NCI-H1048 (cell line): ENCODE measurements at places on chromosomes 11 and 22.

DNA sequence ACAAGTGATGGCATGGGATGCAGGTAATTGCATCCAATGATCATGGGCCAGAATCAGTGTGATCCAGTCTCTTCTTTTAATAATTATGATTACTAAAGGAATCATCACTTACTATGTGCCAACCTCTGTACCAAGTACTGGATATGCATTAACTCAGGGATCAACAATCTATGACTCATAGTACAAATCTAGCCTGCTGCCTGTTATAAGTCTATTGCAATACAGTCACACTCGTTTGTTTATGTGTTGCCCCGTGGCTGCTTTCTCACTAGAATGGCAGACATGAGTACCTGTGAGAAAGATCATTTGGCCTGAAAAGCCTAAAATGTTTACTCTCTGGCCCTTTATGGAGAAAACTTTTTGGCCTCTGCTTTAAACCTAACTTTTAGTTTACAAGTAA is 45.0 kb downstream of the OR6Q1 start:
- no peak for DNase-seq

- DNase-seq, result no peak
Measured at GRCh38 chr11:36041988-36042611, 98.2 kb downstream of the LDLRAD3 start.

DNA sequence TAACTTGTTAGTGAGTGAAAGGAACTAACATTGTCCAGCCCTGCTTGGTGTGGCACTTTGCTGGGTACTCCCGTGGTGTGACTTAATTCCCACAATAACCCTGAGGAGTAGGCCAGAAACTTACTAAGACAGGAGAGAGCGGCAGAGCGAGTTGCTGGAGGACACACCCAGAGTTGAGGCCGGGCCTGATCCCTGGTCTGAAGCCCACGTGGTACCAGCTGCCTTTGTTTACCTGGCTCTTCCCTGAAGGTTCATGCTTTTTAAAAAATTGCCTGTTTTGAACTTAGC is 594 bp downstream of the MPST start:
- DNase-seq, result no peak

- DNase-seq, result no peak
Measured at GRCh38 chr11:60447846-60448245, 7.8 kb upstream of the MS4A1 start.

DNA sequence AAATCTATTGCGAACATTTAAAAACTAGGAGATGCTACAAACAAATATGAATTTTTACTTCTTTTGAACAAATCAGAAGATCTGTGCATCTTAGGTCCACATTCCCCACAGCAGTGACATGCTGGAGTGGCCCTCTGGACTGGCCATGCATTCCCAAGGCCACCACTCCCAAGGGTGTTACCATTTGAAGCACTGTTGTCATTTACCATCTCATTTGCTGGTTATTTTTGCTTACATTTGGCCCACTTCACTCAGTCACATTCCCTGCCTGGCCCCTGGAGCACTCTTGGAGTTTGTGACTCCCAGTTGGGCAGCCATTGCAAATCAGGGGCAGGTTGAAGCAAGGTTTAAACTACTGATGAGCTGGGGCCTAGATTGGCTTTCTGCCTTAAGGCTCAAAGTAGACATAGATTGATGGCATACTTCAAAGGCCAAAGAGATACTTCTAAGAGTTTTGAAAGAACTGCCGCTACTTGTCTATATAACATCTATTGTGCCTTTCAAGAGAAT is 8.5 kb upstream of the ZNRF3 start:
- DNase-seq, result no peak

- no peak for DNase-seq
Measured at GRCh38 chr11:47215366-47215910, 664 bp downstream of the DDB2 start.

DNA sequence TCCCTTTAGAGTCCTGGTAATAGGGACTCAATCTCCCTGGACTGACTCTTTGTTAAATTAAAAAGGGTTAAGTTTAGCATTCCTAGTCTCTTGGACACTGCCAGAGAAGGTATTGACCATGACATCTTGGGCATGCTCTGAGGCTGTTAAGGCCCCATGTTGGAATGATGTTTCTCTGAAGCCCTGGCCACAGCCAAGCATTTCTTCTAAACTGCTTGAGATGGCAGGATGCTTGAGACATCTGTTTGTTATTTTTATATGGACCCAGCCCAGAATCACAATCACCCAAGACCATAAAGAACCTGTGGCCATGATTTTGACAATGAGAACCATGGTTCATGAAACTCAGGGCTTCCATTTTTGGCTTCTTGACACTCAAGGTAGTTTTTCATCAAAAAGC is 5.5 kb upstream of the ANKK1 start:
- DNase-seq, result no peak

- no peak for DNase-seq
Measured at GRCh38 chr11:43267856-43268580, 43.8 kb upstream of the API5 start.

- no peak for DNase-seq
Measured at GRCh38 chr11:120413480-120413879, 77.3 kb downstream of the ARHGEF12 start.

DNA sequence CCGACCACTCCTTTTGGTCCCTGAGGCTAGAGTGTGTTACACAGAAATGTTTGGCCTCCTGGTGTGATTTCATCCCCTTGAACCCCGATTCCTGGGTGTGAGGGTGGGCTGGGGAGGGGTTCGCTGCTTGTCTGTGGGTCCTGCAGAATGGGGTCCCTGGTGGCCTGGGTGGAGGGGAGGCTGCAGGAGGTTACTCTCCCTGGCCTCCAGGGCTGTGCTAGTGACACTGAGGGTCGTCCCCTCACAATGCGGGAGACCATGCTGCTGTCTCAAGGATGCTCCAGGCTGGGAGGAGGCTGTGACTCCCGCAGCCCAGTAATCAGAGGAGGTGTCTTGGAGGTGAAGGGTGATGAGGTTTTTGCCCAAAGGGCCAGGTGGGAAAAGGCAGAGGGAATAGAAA is 17.0 kb upstream of the OMP start:
- no peak for DNase-seq

DNA sequence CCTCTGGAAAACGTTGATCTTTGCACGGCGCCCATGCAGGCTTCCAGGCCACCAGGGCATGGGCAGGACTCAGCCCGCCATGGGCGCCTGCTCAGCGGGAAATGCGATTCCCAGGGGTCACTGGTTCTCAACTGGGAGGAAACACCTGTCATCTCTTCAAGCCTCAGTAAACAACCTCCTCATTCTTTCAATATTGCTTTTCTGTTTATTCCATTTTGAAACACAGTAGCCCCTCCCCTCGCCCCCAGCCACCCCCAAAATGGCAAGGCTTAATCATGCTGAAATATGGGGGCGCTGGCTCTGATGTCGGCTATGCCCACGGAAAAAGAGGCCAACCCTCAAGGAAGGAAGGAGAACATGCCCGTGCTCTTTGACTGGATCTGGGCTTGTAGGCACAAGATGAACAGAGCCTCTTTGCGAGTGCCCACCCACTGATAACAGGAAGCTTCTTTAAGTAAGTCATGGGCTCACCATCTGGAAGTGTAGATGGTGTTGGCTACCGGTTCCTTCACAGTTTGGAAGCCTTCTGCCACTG is 594 bp upstream of the POU2AF1 start:
- DNase-seq, result no peak

DNA sequence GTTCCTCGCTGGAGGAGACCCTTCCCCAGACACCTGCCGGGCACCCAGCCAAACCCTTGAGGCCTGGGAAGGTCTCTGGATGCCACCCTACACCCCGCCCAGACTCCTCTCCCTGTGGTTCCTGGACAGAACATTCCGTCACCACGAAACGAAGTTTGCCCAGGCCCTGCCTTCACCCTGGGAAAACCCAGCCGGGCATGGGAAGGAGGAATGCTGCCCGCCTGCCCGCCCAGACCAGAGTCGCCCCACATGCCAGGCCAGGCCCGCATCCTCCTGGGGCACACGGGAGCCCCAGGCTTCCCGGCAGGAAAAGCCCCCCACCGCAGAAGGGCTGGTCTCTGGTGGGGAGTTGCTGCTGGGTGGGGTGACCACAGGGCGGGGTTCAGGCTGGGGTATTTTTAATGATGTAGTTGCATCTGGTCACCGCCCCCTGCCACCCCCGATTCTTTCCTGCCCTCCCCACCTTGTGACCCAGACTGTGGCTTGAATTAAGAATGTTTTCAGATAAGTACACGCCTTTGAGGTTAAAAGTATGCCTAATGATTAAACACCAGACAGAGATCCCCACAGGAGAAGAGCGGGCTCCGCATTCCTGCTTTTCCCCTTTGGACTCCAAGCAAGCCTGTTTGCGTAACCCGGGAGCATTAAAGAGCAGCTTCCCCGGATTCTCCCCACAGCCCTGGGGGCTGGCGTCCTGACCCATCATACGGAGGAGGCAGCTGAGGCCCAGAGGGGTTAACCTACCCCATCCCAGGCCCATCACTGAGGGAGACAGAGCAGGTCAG is 44.6 kb upstream of the PPARA start:
- DNase-seq, result no peak

GRCh38 chr11:67610302-67610868 is 3.6 kb downstream of the NDUFV1 start:
- no peak for DNase-seq

- DNase-seq, result no peak
Measured at GRCh38 chr22:19554834-19555404, 30.7 kb upstream of the CLDN5 start.

GRCh38 chr11:1000357-1001278 is 35.9 kb downstream of the MUC6 start:
- no peak for DNase-seq

- DNase-seq, result no peak
Measured at GRCh38 chr11:66476841-66477251, 3.4 kb upstream of the DPP3 start.

DNA sequence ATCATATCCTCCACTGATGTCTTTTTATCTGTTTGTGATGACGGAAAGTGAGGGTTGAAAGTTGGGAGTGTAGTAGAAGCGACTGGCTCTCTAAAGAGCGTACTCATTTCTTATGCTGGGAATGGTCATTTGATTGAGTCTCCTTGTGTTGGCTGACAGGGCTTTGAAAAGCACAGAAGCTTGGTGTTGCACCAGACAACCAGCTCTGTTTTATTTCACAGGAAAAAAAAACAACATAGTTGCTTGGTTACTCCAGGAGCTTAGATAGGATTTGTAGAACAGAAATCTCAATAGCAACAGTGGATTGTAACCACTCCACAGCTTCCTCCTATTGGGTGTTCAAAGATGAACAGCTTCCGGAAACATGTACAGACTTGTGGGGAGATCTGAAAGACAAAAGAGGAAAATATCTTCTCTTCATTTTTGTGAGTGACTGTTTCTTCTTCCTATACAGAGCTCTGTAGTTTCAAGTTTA is 2.7 kb downstream of the RBM14 start:
- no peak for DNase-seq

DNA sequence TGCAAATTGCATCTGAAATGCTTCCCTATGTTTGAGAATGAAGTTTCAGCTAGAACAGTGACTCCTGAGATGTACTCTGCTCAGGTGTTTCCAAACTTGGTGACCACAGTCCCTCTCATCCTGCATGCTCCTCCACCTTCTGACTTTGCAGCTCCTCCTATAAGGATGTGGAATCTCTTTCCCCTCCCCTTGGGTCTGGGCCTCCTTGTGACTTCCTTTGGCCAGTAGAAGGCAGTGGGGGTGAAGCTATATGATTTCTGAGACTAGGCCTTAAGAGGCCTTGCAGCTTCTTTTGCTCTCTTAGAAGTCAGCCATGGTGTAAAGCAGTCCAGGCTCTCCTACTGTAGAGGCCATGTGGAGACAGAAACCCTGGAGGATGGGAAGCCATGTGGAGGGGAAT is 50.7 kb downstream of the CSF2RB start:
- no peak for DNase-seq

- no peak for DNase-seq
Measured at GRCh38 chr11:74689666-74690065, 41.6 kb downstream of the CHRDL2 start.

DNA sequence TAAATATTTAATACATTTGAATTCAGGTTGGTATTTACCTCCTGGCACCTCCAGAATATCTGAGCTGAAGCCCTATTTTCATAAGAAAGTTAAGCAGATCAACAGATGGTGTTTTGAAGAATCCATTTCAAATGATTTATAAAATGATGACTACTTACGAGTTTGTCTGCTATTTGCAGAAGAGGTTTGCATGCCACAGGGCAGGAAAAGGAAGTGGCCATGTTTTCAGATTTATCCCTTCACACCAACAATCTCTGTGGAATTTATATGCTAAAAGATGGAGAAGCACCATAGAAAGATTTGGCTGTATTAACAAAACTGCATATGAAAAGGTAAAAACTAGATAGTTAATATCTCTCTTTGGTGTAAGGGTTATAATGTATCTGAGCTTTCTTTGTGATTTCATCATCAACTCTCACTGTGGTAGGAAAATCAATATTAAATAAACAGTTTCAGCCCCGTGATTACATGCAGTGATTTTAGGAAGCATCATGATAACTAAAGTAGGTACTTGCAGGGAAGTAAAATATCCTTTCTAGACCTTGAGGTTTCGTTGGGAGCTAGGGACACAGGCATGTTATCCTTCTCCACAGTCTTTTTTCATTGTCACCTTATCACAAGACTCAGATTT is 2.6 kb downstream of the BMAL1 start:
- DNase-seq, result no peak

DNA sequence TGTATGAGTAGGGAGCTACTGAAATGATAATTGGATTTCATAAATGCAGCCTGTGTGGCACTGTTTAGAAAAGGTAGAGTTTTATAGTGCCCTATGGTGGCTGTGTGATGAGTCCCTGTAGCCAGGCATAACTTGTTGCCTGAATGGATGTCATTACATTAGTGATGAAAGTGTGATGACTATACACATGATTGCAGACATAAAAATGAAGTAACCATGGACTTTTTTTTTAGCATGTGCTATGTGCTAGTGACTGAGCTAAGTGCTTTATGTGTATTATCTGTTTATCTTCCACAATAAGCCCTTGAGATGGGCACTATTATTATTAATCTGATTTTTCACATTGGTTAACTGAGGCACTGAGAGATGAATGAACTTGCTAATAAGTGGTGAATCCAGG is 13.5 kb upstream of the GRAMD1B start:
- DNase-seq, result no peak

DNA sequence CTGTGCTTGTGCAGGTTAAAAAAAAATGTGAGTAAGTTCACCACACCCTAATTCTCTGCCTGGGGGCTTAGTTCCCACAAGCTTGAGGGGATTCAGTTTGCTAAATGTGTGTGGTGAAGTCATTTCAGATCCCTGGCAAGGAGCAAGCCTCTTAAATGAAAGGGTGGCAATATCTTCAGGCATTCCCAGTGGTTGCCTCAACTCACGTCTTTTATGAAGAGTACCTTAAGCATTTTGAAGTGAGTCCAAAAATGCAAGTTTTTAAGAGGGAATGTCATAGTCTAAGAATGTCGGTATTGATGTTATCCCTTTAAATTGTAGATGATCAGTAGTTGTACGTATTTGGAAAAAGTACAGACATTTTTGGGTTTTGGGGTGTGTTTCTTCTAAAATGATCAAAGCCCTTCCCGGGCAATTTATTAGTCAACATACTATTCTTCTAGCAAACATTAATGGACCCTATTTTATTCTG is 4.9 kb downstream of the TCP11L1 start:
- no peak for DNase-seq
